ENCODE measurements at places on chromosomes 13 and 19.

DNA sequence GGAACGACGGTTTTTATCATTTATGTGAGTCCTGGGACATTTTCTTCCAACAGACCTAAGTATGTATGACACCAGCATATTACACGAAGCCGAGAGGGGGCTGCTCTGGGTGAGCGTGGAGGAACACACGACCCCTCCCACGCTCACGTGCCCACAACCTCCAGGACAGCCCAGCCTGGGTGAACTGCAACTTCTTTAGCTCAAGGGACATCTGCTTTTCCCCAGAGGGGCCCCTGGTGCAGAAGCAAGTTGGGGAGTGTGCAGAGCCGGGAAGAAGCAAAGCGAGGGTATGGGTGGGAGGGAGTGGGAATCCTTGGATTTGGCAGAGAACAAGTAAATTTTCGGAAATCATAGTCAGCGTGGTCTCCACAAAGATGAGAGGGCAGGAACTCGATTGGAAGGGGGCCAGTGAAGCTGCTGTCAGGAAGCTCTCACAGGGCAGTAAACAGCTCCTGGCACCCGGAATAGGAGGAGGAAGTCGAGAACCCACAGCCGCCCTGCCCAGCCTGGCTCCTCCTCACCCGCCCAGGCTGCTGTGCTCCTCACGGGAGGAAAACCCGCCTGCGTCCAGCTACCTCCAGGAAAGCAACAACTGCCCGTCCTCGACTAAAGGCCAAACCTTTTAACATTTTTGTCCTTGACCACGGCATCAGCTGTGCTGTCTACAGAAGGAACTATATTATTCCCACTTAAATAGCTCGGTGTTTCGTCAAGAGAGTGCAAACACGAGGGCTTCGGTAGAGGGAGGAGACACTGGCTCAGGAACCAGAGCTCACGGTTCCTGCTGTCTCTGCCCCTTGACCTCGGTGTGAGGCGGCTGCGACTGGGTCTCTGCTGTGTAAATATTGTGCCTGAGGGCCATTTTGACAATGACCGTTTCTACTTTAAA, 17.2 kb upstream of the CFAP97D2 start:
- DNase-seq: no peak

DNA sequence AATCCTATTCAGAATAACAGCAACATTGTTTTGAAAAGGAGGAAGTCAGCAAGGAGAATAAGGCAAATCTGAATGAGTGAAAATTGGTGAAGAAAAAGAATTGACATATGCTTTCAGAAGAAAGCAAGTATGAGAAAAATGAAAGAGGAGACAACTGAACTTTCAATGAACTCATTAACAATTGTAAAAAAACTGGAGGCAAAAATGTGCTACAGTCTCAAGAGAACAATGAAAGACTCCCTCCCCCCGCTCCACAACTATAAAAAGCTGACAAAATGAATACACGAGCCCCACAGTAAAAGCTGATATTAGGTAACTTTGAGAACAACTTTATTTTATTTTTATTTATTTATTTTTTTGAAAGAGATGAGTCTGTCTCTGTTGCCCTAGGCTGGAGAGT, 373.1 kb downstream of the DIAPH3 start:
- no peak for DNase-seq

DNA sequence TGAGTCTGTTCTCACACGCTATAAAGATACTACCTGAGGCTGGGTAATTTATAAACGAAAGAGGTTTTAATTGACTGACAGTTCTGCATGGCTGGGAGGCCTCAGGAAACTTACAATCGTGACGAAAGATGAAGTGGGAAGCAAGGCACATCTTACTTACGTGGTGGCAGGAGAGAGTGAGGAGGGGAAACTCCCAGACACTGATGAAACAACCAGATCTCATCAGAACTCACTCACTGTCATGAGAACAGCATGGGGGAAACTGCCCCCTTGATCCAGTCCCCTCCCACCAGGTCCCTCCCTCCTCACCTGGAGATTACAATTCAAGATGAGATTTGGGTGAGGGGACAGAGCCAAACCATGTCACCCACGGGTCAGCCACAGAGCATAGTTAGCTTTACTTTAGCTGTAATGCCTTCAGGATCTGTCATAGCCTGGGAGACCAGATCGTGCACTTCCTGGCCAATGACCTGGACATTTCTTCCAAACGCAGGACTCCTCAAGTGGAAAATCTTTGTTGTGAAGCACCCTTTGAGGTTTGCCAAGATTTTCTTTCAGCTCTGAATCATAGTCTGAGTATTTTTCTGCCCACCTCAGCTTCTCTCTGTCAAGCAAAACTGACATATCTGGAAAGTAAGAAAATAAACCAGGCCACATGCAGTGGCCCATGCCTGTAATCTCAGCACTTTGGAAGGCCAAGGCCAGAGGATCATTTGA, 25.2 kb upstream of the HIF3A start:
- DNase-seq: no peak

GRCh38 chr13:74056801-74057542, 77.2 kb downstream of the KLF12 start:
- no peak for DNase-seq

- DNase-seq: no peak
Measured at GRCh38 chr13:73223372-73223781, 164.6 kb downstream of the KLF5 start.

- no peak for DNase-seq
Measured at GRCh38 chr13:19607523-19608078, 25.9 kb upstream of the MPHOSPH8 start.

DNA sequence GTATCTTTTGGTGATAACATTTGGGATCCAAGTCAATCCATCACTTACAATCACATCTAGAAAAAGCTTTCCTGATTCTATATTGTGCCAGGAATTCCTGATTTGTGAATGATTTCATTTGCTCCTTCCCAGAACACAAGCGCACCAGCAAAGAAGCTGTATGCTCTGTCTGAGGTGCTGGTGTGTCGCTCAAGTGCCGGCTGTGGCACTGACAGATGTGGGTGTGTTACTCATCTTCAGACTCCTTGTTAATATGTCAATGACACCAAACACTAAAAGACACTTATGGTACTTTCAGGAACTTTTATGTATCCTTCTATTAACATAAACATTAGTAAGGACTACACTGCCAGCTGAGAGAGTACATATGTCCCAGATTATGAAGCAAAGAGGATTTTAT, 429.1 kb downstream of the ITGBL1 start:
- no peak for DNase-seq

DNA sequence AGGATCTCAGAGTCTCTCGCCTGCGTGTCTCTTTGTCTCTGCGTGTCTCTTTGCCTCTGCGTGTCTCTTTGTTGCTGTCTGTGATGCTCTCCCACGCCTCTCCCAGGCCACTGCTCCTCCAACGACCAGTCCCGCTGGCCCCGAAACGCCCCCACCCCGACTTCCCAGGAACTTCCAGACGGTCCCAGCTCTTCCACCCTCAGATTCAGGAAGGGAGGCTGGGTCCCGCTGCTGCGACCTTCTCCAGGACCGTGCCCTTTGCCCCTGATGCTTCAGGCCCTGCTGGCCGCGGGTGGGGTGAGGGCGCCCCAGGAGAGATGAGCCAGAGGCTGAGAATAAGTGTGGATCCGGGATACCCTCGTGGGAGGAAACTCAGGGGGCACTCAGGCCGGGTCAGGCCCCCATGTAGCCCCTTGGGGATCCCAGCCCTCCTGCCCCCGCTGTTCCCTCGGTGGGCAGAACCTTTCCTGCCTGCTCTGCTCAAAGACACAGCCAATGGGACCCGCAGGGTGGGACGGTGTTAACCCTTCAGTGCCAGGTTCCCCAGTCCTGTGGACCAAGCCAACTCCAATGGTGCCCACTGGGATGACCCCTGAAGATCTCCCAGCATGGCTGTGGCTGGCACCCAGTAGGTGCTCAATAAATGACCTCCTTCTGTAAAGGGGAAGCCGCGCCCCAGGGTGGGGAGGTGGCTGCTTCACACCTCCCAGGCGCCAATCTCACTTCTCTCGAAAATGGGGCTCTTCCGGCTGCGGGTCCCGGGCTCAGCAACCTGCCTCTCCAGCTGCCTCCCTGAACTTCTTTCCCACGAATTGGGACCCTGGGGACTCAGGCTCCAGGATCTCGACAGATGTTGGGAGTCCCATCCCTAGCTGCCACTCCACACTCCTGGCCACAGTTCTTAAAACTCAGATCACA, 1.5 kb upstream of the S1PR5 start:
- no peak for DNase-seq

- DNase-seq: no peak
Measured at GRCh38 chr13:40064154-40065097, 409.0 kb downstream of the COG6 start.

- no peak for DNase-seq
Measured at GRCh38 chr19:32902448-32902847, 32.9 kb upstream of the SLC7A9 start.

DNA sequence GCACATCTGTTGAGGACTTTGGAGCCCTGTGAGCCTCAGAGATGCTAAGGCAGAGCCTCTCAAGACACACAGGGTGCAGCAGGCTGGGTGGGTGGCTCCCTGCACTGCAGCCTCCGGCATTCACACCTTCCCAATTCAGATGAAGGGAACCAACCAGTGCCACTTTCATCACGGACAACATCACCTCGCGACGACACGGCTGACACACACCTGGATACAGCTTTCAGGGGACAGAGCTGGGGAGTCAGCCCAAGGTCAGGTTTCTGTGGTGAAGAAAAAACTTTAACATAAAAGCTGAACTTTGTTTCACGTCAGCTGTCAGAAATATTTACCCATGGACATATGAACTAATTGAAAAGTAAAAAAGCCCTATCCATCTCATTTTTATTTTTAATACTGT, 24.9 kb upstream of the ARHGEF7 start:
- DNase-seq: no peak

- no peak for DNase-seq
Measured at GRCh38 chr13:38943231-38943630, 47.4 kb downstream of the STOML3 start.

DNA sequence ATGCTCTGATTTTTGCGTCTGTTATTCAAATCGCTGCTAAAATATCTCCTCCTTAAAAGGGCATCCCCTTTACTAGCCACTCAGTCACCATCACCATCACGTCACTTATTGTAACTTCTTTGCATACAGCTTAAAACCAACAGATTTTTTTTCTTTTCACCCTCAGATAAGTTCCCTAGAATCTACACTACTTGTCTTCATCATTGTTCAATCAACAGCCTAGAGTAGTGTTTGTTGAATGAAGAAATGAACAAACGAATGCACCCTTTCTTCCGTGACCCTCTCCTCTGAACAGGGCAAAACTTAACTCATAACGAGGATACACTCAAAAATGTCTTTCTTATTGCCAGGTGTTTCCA, 1.1 kb upstream of the AKAP11 start:
- DNase-seq: no peak

DNA sequence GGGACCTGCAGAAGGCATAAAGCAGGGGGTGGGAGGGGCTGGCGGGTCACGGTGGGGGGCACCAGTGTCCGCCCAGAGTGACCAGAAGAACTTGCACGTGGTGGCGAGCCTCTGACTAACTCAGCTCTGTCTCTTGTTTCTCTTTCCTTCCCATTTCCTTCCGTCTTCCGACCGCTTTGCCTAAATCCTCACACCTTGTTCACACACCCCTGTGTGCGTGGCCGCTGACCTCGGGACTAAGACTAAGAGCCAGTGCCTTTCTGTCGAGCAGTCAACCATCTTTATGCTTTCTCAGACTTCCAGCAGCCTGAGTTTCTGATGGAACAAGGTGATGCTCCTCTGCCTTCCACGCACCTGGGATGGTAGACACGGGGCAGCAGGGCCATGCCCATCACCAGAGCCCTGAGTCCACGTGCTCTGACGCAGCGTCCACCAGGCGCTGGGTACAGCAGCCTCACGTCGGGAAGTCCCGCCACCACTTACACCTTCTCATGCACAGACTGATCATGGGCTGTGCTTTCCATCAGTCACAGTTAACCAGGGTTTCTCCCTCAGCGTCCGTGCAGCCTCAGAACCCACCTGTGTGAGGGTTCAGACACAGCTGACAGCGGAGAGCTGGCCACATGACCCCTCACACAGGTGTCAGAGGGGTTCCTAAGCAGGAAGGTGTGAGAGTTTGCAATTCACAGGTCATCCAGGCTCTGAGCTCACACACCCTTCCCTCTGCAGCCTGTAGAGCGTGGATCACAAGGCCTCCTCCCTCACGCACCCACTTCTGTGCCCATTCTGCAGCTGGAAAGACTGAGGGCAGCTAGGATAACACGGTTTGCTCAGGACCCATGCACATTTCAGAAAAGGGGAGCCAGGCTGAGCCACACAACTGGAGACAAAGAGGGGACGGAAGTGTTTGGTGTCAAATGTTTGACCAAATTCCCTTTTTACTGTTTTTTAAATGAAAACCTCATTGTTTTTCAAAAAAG, 90.7 kb upstream of the MCF2L start:
- DNase-seq: no peak

- no peak for DNase-seq
Measured at GRCh38 chr19:5974721-5975387, 3.1 kb downstream of the RANBP3 start.

DNA sequence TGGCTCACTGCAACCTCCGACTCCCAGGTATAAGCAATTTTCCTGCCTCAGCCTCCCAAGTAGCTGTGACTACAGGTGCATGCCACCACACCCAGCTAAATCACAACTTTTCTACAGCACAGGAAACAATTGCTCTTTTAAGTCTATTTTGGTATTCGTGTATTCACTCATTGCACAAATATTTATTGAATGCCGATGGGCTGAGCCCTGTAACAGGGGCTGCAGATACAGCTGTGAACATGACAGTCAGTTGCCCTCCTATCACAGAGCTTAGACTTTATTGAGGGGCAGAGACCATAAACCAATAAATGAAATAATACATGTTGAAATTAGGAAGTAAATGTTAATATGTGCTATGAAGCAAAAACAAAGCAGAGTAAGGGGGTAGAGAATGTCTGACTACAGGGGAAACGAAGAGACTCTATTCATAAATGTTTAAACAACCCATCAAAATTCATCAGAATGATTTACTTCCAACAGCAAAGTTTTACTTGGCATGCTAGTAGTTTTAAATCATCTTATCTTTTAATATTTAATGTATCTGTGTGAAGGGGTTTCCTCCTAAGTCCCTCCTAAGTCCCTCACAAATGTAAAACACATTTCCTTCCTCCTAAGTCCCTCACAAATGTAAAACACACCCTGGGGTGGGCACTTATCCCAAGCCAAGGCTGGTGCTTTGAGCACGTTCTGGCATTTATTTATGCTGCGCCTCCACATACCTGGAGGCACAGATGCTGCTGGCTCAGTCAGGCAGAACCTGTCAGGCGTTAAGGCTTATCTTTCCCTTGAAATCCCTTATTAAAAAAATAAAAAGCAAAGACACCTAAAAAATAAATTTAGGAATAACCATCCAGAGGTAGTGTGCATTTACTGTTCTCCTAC, 140.8 kb downstream of the MIPEP start:
- no peak for DNase-seq

GRCh38 chr19:33207040-33207620, 13.0 kb downstream of the LRP3 start:
- no peak for DNase-seq

DNA sequence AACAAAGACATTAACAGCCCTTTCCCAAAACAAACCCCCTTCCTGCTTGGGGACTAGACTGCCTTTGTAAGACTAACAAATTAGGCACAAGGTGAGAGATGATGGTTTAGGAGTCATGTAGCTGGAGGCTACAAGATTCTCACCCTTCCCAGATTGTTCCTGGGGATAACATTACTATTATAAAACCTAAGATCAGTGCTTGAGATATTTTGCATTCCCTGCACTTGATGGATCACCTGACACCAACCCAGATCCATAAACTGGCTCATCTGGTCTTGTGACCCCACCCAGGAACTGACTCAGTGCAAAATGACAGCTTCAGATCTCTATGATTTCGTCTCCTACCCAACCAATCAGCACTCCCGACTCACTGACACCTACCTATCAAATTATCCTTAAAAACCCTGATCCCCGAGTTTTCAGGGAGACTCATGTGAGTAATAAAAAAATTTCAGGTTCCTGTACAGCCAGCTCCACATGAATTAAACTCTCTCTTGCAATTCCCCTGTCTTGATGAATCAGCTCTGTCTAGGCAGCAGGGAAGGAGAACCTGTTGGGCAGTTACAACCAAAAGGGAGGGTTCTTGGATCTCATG, 2.4 kb upstream of the ZNF616 start:
- DNase-seq: no peak

Measured in stimulated activated CD4-positive, alpha-beta T cell treated with anti-CD3 and anti-CD28 coated beads, TNF-alpha, amount 100 ng/mL, for 1 hour (primary cell).